Activated CD8-positive, alpha-beta memory T cell treated with anti-CD3 and anti-CD28 coated beads, Interleukin-2, amount 50 U/mL, for 48 hours (primary cell): ENCODE measurements at places on chromosomes 12 and 14.

DNA sequence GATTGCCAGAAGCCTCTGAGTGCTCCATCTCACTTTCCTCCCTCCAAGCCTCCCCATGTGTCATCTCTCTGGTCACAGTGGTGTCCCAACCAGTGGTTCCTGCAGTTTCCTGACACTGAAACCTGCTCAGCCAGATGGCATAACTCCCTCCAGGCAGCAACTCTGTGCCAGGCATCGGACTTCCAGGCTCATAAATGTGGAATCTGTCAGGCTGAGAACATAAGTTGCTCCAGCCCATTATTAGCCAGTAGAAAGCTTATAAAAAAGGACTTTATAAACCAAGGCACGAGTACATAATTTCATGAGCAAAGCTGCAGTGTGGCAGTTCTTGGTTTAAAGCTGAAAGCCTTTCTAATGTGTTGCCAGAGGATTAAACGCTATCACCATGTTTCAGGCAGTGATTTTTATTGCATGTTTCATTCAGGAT, 194.3 kb downstream of the DACT1 start:
- no peak for DNase-seq

DNA sequence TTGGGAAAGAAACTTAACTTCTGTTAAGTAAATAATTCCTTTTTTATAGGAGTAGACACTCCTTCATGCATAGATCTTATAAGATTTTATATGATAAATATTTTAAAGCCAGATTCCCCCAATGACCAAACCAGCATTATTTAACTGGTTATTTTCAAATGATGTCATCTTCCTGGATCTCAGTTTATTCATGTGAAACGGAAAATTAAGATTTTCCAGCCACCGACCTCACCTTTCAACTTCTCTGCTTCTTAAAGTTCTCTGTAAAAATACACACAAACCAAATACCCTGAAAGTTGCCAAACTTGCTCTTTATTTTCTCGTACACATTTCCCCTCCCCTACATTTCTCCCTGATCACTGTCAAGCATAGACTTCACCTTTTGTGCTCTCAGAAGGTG, 364.2 kb downstream of the GALC start:
- DNase-seq, result no peak

- no peak for DNase-seq
These were observed 37.8 kb upstream of the LRRC10 start for GRCh38 chr12:69648476-69648875.

DNA sequence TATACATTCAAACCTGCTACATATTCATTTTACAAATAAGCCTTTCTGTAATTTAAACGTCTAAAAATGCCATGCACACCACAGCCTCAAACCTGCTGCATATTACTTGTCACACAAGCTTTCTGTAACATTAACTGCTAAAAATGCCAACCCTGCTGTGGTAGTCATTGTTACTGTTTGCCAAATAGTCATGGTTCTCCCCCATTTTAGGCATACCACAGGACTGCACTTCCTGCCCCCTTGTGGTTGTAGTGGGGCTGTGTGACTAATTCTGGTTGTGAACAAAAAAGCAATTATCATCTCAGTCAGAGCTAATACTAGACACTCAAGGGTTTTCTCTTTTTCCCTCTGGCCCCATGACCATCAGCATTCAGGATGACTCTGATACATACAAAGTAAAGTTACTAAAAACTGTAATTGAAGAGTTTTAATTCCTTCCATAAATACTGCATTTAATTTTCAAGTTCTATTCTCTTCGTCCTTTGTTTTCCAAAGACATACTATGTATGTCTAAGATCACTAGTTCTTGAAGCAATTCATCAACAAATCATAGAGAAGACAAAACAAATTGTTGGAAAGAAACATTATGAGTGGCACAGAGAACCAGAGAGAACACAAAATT, 5.7 kb upstream of the SLC35F4 start:
- no peak for DNase-seq
